Left colon (tissue), 2 donors: ENCODE measurements at places on chromosomes 7 and 10.

DNA sequence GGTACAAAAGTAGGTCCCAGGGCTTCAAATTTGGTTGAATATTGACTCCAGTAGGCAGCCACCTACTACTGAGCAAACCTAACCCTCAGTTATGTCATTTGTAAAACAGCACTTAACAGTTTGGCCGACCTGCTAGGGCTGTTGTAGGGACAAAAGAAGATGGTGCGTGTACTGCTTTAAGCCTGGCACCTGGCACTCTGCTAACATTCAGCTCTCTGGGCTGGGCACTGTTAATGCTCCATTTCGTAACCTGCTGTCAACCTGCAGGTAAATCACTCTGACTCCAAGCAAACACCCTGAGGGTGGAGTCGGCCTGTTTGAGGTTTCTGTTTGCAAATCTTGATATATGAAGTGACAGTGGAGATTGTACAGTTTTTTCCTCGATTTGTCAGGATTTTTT is 7.2 kb downstream of the ZKSCAN1 start:
- DNase-seq, result peak; percentile 79

DNA sequence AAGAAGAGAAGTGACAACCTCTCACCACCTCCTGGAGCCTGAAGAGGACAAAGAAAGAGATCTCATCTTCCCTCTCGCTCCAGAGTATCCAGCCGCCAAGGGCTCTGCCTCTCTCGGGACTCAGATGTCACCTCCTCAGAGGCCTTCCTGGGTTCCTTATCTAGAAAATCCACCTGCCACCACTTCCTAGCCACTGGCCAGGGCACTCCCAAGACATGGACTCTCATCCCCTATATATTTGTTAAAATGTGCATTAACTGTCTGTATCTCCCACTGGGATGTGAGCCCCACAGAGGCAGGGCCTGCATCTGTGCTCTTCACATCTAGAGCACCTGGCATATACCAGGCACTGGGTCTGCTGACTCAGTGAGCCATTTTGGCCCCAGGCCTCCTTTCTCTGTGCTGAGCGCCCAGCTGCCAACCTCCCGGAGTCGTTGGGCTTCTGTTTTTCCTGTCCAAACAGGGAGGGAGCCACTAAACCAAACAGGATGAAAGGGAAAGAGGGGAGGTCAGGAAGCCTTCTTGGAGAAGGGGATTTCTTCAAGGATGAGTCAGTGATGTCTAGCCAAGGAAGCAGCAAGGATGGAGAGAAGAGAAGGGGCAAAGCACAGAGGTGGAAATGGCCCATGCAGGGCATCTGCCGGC is 58.9 kb downstream of the KCNMA1 start:
- DNase-seq, result no peak

DNA sequence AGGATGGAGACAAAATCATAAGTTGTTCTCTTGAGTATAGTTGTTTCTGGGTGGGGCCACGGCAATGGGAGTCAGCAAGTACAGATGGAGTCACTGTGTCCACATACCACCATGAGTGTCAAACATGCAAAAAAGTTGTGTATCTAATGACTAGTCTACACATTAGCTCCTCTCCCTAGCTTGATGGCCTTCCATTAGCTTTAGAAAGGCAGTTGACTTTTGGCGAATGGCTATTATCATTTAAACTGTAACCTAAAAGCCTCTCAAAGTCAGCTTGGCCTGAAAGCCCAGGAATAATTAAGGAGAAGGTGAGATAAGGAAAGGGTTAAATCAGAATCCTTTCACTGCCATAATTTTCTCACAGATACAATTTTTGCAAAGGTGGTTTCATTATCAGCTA is 95.5 kb upstream of the MEOX2 start:
- no peak for DNase-seq

GRCh38 chr10:35511647-35512046 is 93.5 kb upstream of the GJD4 start:
- no peak for DNase-seq

GRCh38 chr10:91885362-91886079 is 23.8 kb downstream of the FGFBP3 start:
- DNase-seq, result no peak

GRCh38 chr10:89838044-89838615 is 136.7 kb downstream of the KIF20B start:
- DNase-seq, result no peak

DNA sequence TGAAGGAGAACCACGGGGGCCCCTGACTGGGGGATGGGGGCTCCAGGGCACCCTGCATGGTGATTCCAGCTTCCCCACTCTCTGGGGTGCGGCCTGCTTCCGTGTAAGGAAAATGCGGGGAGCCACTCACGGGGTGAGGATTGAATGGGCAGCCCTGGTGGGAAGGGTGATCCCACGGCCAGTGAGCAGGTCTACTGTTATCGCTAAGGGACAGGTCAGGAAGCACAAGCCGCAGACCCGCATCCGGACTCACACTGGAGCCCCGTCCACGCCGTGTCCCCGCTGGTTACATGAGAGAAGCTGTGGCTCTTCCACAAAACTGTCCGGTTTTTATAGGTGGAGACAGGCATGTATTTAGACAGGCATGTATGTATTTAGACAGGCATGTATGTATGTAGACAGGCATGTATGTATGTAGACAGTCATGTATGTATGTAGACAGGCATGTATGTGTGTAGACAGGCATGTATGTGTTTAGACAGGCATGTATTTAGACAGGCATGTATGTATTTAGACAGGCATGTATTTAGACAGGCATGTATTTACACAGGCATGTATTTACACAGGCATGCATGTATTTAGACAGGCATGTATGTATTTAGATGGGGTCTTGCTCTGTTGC is 5.7 kb downstream of the PSMG3 start:
- no peak for DNase-seq

DNA sequence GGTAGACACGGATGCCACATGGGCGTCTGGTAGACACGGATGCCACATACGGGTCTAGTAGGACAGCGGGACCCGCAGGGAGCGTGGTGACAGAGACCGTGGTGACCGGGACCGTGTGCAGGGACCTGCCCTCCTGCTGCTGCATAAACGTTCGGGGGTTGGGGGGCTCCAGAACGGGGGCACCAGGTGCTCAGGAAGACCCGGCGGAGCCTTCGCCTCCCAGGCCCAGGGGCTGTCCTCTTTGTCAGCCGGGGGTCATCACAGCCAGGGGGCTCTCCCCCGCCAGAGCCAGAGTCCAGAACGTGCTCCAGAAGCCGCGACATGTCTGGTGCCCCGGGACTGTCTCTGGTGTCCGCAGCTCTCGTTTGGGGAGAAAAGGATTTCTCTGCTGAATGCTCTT is 69.2 kb upstream of the ADGRA1 start:
- no peak for DNase-seq
